ENCODE measurements at places on chromosomes 6 and 20.

- DNase-seq = no peak
Measured at GRCh38 chr6:168270274-168271172, 49.1 kb downstream of the DACT2 start.

DNA sequence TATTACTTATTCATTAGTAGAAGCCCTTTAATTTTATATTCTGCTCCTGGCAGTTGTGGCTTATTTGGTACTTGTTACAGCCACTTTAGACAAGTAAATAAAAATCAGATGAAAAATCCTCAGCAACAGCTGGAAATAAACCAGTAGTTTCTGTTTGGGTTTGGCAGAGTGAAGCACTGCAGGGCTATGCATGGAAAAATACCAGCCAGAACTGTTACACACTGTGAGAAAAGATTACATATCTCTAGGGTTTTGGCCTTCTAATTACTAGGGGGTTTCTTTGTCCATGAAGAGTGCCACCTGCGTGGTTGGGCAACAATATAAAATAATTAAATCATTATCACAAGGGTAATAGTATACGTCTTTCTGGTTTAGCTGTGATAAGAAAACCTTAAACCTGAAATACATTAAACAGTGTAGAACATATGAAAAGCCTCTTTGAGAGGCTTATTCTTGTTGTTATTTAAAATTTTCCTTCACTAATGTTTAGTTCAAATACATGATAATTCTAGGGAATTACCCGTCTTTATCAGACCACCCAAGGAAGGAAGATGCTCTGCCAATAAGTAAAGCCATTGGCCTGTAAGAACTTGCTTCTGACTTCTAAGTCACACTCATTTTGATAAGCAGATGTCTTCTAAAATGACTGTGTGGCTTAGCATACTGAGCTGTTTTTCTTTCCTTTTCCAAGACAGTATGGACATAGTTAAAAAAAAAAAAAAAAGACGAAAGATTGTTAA lies 320.0 kb upstream of the FLRT3 start:
- DNase-seq = no peak

GRCh38 chr6:3333263-3333662 lies 74.5 kb downstream of the PSMG4 start:
- no peak for DNase-seq

DNA sequence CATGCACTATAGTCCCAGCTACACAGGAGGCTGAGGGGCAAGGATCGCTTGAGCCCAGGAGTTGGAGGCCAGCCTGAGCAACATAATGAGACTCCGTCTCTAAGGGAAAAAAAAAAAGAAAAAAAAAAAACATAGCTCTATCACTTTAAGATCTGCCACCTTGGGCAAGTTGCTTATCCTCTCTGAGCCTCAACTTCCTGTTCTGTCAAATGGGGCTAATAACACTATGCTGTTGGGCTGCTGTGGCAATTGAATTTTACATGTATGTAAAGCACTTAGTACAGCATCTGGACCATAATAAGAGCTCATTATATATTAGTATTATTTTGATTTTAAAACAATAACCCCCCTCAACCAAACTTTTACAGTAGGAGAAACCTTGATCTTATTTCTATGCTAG lies 141.5 kb downstream of the ATXN1 start:
- no peak for DNase-seq

DNA sequence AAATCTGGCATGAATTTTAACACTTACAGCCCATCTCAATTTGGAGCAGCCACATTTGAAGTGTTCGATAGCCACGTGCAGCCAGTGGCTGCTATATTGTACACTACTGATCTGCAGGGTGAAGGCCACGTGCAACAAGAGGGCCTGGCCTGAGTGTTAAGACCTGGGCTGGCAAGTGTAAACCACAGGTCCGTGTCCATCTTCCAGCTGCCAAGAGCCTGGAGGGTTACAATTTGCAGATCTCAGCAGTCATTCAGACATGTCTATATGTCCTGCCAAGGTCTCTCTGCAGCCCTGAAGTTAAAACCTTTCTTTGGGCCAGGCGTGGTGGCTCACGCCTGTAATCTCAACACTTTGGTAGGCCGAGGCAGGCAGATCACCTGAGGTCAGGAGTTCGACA lies 14.1 kb downstream of the SGK2 start:
- no peak for DNase-seq

DNA sequence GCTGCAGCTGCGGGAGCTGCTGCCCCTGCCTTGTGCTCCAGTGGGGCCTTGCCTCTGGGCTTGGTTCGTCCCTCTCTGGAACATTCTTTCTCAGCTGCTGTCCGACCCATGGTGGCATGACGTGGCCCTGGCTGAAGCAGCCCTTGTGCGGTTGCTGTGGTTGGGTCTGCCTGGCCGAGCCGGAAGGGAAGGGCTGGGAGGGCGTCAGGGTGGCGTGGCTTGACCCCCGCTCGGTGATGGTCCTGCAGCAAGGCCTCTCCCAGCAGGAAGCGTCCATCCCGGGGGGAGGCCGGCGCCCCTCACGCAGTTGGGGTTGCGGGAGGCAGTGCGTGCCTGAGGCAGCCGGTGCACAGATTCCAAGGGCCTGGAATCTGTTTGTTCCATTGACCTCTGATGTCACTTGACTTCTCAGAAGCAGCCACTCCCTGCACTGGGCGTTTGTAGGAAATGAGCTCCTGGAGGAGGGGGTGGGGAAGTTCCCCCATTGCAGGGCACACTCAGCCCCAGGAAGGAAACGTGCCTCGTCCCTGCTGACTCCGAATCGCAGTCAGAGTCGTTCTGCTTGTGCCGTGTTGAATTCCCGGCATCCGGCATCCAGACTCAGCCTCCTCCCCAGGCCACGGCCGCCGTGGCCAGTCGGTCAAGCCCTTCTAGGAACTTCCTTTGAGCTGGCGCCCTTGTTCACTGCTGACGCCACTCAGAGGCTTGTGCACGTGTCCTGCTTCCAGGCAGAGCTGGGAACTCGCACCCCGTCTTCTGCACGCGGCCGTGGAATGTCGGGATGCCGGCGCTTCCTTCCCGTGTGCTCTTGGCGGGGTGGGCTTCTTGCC lies 9.7 kb upstream of the TNFRSF6B start:
- DNase-seq = no peak

GRCh38 chr6:144153971-144154370 lies 3.7 kb downstream of the STX11 start:
- DNase-seq = no peak

- no peak for DNase-seq
Measured at GRCh38 chr6:128518434-128519131, 1.8 kb downstream of the PTPRK start.

DNA sequence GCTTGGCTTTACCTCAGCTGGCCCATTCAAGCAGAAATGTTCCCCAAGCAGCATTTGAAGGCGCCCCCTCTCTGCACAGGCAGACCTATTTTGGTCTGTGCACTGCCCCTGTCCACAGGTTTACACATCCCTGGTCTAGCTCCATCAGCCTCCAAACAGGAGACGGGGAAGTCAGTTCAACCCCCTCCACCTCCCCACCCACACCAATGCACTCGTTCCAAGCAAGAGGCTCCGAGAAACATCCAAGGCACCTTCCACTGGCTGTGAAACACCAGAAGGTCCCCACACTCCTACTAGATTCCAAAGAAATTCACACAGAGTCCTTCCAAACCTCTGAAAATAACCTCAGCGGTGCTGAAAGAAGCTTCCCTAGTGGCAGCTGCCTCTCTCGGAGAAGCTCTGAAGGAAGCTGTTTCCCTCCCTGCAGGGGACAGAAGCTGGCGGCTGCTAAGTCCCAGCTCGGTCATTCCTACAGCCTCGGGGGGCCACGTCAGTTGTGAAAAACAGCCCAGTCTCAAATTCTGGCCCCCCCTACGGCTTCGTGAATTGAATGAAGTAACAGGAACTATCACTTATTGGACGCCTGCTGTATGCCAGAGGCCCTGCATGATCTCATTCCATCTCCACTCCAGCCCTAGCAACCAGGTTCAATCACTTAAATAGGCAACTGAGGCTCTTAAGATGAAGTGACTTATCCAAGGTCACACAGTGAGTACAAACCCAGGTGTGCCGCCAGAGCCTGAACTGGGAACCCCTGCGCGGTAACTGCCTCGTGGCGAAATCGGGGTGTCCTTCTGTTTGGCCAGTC lies 815 bp downstream of the SPATA2 start:
- DNase-seq = no peak

GRCh38 chr20:38153401-38153800 lies 11.7 kb downstream of the TGM2 start:
- no peak for DNase-seq

DNA sequence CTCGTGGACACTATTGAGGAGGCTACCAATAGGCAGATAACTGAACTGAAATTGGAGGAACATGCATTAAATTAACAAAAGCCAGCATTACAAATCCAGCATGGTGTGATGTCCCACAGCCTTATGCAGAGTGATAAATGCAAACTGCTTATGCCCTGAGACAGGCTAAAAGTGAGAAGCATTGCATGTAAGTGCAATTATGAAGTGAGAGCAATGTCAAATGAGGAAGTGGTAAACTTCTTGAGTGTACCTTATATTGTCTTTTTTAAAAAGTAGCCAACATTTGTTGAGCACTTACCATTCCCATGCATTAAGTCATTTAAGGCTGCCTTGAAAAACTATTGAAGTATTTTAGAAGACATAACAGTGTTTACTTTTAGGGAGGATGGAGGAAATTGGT lies 212.2 kb downstream of the TBC1D7 start:
- DNase-seq = no peak

- DNase-seq = no peak
Measured at GRCh38 chr20:63027922-63028389, 21.2 kb upstream of the BHLHE23 start.
